ENCODE measurements at places on chromosomes 12 and 14. TPM values are rescaled to one million over a fixed set of nuclear protein-coding genes. Genes with fewer than 3 reads are reported as not detected.

AKAP3 gene
- 1.5 TPM for total RNA-seq

PIK3C2G gene
- not detected for total RNA-seq

C14orf39 gene
- total RNA-seq, result not detected

PIGH gene
- 19.4 TPM for total RNA-seq

MSI1 gene
- total RNA-seq, result 0.16 TPM

VRTN gene
- 0.31 TPM for total RNA-seq

LTBR gene
- total RNA-seq, result 0.45 TPM

SCAF11 gene
- total RNA-seq, result 102 TPM

CDCA4 gene
- total RNA-seq, result 60.2 TPM

CCDC175 gene
- total RNA-seq, result not detected

LRRC43 gene
- 0.16 TPM for total RNA-seq

SERPINA9 gene
- not detected for total RNA-seq

KLRC3 gene
- not detected for total RNA-seq

GALC gene
- 4.1 TPM for total RNA-seq

ABCD2 gene
- total RNA-seq, result 11.0 TPM

TMPRSS12 gene
- not detected for total RNA-seq

FOS gene
- 0.43 TPM for total RNA-seq

BEGAIN gene
- total RNA-seq, result 0.24 TPM

TNS2 gene
- total RNA-seq, result 0.72 TPM

KCNH5 gene
- not detected for total RNA-seq

HSPB8 gene
- total RNA-seq, result not detected

CBX5 gene
- 138 TPM for total RNA-seq

GYS2 gene
- total RNA-seq, result not detected

ZNF84 gene
- total RNA-seq, result 16.2 TPM

HPD gene
- total RNA-seq, result 0.28 TPM

GLI1 gene
- total RNA-seq, result 1.2 TPM

EEA1 gene
- total RNA-seq, result 27.7 TPM

KRT78 gene
- total RNA-seq, result not detected

BDKRB1 gene
- 0.21 TPM for total RNA-seq

RNF212B gene
- total RNA-seq, result not detected

MANSC4 gene
- not detected for total RNA-seq

SLC24A4 gene
- not detected for total RNA-seq

SLC5A8 gene
- total RNA-seq, result not detected

CCDC85C gene
- total RNA-seq, result 3.4 TPM

CD163 gene
- 0.27 TPM for total RNA-seq

ARHGAP9 gene
- 101 TPM for total RNA-seq

SLC7A7 gene
- 50.8 TPM for total RNA-seq
